ENCODE measurements at places on chromosomes 5 and 9. TPM values are rescaled to one million over a fixed set of nuclear protein-coding genes. Genes with fewer than 3 reads are reported as not detected.

The INSYN2B gene
- not detected for total RNA-seq

The SOWAHA gene
- not detected for total RNA-seq

The CARD9 gene
- 0.55 TPM for total RNA-seq

The LMX1B gene
- not detected for total RNA-seq

The IFNK gene
- not detected for total RNA-seq

The RICTOR gene
- 50.4 TPM for total RNA-seq

The TMEM215 gene
- total RNA-seq = not detected

The SHC3 gene
- total RNA-seq = not detected

The SNX2 gene
- 52.7 TPM for total RNA-seq

The NAIP gene
- 13.5 TPM for total RNA-seq

The ASPN gene
- total RNA-seq = not detected

The EGFLAM gene
- not detected for total RNA-seq

The MPDZ gene
- total RNA-seq = not detected

The ECPAS gene
- total RNA-seq = 66.0 TPM

The ACOT12 gene
- total RNA-seq = not detected

The ELL2 gene
- total RNA-seq = 59.0 TPM

The INSL4 gene
- not detected for total RNA-seq

The CHSY3 gene
- total RNA-seq = not detected

DNA sequence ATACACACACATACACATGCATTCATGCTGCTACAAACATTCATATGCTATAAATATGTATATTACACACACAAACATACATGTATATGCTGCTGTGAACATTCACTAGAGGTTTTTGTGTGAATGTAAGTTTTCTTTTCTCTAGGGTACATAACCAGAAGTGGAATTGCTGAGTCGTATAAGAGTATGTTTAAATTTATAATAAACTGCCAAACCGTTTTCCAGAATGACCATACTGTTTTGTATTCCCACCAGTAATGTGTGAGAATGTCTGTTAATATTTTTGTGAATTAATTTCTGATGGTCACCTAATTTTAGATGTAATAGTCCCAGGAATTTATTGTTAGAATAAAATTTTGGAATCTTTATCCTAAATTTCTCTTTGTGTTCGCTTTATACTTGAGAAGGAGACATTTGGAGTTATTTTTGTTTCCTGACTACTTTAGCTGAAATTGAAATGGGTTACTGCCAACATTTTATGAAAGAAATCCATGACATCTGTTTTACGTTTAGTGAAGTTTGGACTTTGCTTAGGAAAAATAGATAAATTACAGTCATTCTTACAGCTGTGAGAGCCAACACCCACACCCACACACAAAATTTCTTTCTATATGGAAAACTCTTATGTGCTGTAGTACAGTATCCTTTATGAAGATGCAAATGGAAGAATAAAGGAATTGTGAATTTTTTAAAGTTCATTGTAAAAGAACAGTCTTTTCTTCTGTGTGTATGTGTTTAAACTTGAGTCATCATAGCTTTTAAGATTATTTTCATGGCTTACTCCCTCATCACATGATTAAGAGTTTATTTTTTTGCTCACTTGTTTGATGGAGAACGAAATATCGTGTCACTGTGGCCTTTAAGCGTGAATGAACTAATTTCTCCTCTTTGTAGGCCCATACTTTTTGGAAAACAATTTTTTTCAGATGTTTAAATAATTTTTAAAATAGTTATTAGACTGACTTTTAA is 24.3 kb downstream of the CENPP start:
- no peak for DNase-seq

- DNase-seq = no peak
These were observed 41.0 kb downstream of the STOM start for GRCh38 chr9:121328876-121329681.

DNA sequence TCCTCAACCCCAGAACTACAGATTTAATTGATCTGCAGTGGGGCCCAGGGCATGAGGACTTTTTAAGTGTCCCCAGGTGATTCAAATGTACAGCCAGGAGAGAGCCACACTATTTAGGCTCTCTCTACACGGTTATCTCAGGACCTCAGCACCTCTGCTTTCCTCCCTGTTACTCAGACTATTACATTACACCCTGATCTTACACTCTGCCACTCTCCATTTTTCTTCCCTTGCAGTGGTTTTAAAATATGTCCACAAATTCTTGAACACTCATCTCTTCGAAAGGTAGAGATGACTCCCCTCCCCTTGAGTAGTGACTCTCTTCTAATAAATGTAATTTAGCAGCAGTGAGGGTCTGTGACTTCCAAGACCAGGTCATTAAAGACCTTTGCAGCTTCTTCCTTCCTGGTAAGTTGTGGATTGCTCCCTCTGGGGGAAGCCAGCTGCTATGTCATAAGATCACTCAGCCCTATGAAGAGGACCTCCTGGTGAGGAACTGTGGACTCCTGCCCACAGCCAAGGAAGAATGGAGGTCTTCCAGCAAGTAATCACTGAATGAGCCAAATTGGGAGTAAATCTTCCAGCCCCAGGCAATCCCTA is 87.5 kb upstream of the SSBP2 start:
- no peak for DNase-seq

GRCh38 chr5:172951371-172952033 is 7.7 kb upstream of the RPL26L1 start:
- no peak for DNase-seq

GRCh38 chr9:121667890-121668289 is 16.5 kb downstream of the DAB2IP start:
- no peak for DNase-seq

GRCh38 chr5:148788636-148789035 is 37.8 kb upstream of the ADRB2 start:
- no peak for DNase-seq

DNA sequence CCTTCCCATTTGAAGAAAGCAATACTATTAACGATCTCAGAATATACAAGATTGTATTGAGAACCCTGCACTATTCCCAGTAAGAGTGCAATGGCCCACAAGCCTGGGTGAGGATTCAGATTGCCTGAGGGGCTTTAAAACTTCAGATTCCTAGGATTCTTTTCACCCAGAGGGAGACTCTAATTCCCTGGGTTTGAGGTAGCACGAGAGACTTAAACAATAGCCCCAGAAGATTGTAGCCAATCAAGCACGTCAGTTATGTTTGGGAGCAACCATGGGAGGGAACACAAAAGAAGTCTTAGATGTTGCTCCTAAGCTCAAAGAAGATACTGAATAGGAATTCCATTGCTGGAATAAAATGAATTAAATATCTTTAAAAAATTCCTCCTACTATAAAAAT is 17.9 kb downstream of the MRPS27 start:
- no peak for DNase-seq

DNA sequence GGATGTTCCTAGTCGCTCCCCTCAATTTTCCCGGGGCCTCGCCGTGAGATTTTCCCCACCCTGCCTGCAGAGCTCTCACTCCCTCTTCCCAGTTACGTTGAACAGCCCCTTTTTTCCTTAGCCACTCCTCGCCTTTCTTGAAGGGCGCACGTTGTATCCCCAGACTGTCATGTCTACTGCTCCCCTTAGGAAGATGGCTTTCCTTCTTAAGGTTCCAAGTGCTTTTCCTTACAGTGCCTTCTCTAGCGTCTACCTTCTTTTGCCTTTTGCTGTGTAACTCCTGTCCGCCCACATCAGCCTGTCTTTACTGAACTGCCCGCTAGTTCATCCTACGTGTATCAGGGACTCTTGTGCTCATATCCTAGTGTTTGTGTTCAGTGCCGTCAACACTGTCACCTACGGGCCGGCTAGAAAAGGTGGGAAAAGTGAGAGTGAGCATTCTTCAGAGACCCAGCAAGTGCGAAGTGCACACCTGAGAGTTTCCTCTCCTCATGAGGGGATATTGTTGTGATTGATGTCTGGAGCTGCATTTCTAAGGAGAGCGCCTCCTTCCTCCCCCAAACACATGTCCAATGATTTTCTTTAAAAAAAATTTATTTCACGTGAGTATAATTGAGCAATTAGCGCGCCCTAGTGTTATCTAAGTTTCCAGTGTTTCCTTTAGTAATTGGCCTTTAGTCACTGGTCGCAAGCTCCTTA is 764 bp downstream of the CAMLG start:
- peak; percentile 37 for DNase-seq

DNA sequence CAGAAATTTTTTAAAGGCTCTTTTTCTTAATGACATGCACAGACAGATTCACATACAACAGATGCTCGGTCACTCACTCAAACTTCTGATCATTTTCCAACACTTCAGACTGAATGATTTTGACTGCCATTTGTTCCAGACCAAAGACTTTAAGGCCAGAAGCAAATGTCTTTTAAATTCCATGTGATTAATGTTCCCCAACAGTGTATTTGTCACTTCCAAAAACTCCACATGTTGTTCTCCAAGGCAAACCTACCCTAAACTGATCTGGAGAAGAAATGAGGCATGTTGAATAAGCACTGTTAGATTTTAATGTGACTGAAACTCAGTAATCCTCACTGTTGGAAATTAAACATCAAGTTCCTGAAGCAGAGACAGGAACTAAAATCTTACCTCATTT is 366.7 kb downstream of the GABRG2 start:
- DNase-seq = no peak

- no peak for DNase-seq
These were observed 298.3 kb downstream of the GADD45G start for GRCh38 chr9:89903141-89903475.

DNA sequence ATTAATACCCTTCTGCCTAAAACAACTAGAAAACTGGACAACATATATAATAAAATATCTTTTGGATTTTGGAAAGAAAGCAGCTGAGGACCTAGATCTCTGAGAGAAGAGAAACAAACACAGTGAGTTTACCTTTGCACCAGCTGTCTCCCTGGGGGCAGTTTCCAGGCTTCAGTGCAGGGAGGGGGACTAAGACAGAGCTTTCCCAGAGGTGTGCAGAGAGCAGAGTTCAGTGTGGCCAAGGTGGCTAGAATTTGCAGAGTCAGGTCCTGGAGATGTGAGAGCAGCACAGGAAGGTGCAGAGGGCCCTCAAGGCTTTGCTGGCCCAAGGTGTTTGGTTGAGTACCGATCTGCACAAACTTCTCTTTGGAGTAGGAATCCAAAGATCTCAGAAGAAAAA is 26.3 kb upstream of the PTPDC1 start:
- no peak for DNase-seq

- DNase-seq = no peak
These were observed 23.4 kb downstream of the CETN3 start for GRCh38 chr5:90386099-90386710.

DNA sequence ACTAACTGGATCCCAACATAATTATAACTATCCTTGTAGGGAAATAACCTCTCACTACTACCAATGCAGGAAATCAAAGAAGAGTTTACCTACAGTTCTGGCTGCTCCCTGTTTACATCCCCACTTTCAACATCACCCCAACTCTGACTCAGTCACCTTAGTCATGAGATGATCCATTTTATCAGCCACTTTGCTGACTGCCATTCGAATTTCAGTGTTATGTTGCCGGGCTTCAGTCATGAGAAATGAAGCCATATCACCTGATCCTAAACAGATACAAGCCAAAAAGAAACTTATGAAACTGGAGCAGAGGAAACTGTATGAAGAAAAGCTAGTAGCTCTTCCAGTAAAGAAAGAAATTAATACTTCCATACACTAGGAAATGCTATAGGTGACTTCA is 33.7 kb downstream of the SLC31A2 start:
- DNase-seq = no peak

GRCh38 chr9:34823778-34824177 is 113.8 kb upstream of the CCL21 start:
- no peak for DNase-seq

- no peak for DNase-seq
These were observed 146.8 kb downstream of the PIK3R1 start for GRCh38 chr5:68362331-68362730.

GRCh38 chr5:16866795-16867576 is 69.1 kb downstream of the MYO10 start:
- no peak for DNase-seq

- DNase-seq = no peak
These were observed 22.5 kb downstream of the APBA1 start for GRCh38 chr9:69649566-69650250.

DNA sequence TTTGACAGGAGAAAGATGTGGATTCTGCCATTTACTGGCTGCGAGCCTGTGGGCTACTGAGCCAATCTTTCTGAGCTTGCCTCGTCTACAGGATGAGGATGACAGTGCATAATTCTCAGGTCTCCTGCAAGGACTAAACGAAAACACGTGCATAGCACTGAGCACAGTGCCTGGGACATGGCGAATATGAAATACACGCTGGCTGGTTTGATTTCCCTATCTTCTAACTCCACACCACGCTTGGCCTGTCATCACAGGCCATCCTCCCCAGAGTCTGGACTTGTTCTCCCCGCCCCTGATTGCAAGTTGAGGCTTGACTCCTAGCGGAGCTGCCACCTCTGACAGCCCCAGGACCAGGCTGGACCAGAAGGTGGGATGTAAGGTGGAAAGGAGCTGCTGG is 37.9 kb downstream of the ARPC5L start:
- no peak for DNase-seq

- no peak for DNase-seq
These were observed 280.2 kb upstream of the CLINT1 start for GRCh38 chr5:158139161-158139560.

GRCh38 chr5:172695232-172696054 is 54.4 kb downstream of the NEURL1B start:
- no peak for DNase-seq

DNA sequence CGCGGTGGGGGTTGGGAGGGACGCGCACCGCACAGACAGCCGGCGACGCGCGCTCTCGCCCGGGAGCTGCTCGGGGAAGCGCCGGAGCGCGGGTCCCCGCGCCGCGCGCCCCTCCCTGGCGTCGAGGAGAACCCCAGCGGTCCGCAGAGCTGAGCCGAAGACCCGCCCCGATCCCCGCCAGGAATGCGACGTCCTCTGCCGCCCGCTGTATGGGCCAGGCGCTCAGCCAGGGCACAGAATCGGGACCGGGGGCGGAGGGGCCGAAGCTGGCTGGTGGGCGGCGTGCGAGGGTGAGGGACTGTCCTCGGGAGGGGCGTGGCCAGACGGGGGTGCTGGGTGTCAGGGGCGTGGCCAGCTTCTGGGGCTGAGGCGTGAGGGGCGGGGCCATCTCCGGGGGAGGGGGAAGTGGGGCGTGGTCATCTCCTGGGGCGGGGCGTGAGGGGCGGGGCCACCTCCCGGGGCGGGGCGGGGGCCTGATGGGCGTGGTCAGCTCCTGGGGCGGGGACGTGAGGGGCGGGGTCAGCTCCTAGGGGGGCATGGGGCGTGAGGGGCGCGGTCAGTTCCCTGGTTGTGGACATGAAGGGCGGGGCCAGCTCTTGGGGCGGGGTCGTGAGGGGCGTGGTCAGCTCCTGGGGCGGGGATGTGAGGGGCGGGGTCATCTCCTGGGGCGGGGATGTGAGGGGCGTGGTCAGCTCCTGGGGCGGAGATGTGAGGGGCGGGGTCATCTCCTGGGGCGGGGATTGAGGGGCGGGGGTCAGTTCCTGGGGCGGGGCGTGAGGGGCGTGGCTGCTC is 965 bp downstream of the PTGDS start:
- DNase-seq = peak; percentile 83

- no peak for DNase-seq
These were observed 202.7 kb downstream of the SEMA6A start for GRCh38 chr5:116371935-116372334.

DNA sequence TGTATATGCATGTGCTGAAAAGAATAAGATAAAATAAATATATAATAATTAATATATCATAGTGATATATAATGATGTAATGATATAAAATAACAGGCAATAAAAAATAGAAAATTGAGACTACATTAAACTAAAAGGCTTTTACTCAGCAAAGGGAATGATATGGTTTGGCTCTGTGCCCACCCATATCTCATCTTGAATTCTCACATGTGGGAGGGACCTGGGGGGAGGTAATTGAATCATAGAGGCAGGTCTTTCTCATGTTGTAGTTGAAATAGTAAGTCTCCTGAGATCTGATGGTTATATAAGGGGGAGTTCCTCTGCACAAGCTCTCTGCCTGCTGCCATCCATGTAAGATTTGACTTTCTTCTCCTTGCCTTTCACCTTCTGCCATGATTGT is 1550.9 kb upstream of the CDH6 start:
- DNase-seq = no peak
